B cell (primary cell): ENCODE measurements at places on chromosomes 4 and X. TPM values are rescaled to one million over a fixed set of nuclear protein-coding genes. Genes with fewer than 3 reads are reported as not detected.

DNA sequence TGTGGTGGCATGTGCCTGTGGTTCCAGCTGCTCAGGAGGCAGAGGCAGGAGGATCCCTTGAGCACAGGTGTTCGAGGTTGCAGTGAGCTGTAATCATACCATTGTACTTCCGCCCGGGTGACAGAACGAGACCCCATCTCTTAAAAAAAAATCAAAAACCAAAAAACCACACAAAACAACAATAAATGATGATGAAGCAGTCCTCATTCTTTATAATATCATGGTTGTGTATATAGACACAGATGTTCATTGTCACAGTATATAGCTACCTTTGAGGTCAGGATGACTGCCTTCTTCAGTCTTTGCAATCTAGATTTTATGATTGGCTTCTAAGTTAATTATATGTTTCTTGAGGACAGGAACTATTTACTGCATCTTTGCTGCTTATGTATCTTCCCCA, 37.0 kb downstream of the ZFX start:
- no peak overlapping the region for H3K4me3 ChIP-seq
- H3K36me3 ChIP-seq: peaks cover 12% of the 10 kb centered on the region
- no peak for DNase-seq
- H3K27me3 ChIP-seq: no peaks in the 10 kb centered on the region

The SH2D1A gene
- total RNA-seq: not detected in 2 replicates

- H3K36me3 ChIP-seq: no peaks in the 10 kb centered on the region
- no peak overlapping the region for H3K4me3 ChIP-seq
- H3K4me1 ChIP-seq: no peaks in the 10 kb centered on the region
- H3K27ac ChIP-seq: no peak overlapping the region
Observed at GRCh38 chr4:41060352-41061334, 153.7 kb downstream of the APBB2 start.

GRCh38 chrX:7711167-7711566, 131.8 kb upstream of the VCX start:
- no peaks in the 10 kb centered on the region for H3K27me3 ChIP-seq
- H3K36me3 ChIP-seq: no peaks in the 10 kb centered on the region
- H3K27ac ChIP-seq: no peak overlapping the region
- no peak overlapping the region for H3K4me3 ChIP-seq

GRCh38 chr4:105992641-105993305, 97.5 kb downstream of the NPNT start:
- H3K4me3 ChIP-seq: no peak overlapping the region
- no peak overlapping the region for H3K27ac ChIP-seq
- DNase-seq: no peak
- no peaks in the 10 kb centered on the region for H3K36me3 ChIP-seq
- H3K27me3 ChIP-seq: no peaks in the 10 kb centered on the region
- H3K4me1 ChIP-seq: no peaks in the 10 kb centered on the region

DNA sequence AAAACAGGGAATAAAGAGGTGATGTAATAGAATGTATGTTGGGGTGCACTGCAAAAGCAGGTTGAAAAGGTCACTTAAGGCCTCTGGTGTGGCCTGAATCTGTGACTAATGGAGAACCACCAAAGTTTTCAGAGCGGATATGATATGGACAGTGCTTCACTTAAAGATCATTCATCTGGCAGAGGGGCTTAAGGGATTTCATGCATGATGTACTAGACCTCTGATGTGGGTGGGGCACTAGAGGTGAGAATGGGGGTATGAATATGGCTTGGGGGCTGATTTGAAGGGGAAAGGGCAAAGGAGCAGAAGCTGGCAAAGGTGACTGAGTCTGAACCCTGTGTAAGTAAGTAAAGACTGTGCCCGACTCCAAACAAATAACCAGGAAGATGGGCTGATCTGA, 62.4 kb upstream of the MCF2 start:
- no peak for DNase-seq
- H3K36me3 ChIP-seq: no peaks in the 10 kb centered on the region
- peaks cover 7% of the 10 kb centered on the region for H3K4me1 ChIP-seq
- no peak overlapping the region for H3K27ac ChIP-seq
- no peaks in the 10 kb centered on the region for H3K27me3 ChIP-seq

GRCh38 chr4:188198982-188199792, 59.9 kb downstream of the TRIML1 start:
- H3K27ac ChIP-seq: no peak overlapping the region
- H3K27me3 ChIP-seq: no peaks in the 10 kb centered on the region
- no peaks in the 10 kb centered on the region for H3K4me1 ChIP-seq
- no peaks in the 10 kb centered on the region for H3K36me3 ChIP-seq

The ARMCX4 gene
- total RNA-seq: 6.7 and 8.2 TPM in 2 replicates

- no peaks in the 10 kb centered on the region for H3K4me1 ChIP-seq
- H3K27ac ChIP-seq: no peak overlapping the region
- no peak overlapping the region for H3K4me3 ChIP-seq
- no peaks in the 10 kb centered on the region for H3K27me3 ChIP-seq
Observed at GRCh38 chr4:66178906-66179305, 508.6 kb upstream of the EPHA5 start.

- DNase-seq: no peak
- H3K27me3 ChIP-seq: no peaks in the 10 kb centered on the region
- H3K27ac ChIP-seq: no peak overlapping the region
- no peak overlapping the region for H3K4me3 ChIP-seq
Observed at GRCh38 chr4:33184657-33185290, 2464.6 kb downstream of the PCDH7 start.

GRCh38 chr4:13983189-13983790, 355.8 kb upstream of the BOD1L1 start:
- no peak overlapping the region for H3K4me3 ChIP-seq
- H3K27ac ChIP-seq: no peak overlapping the region
- H3K27me3 ChIP-seq: no peaks in the 10 kb centered on the region
- no peaks in the 10 kb centered on the region for H3K36me3 ChIP-seq
- no peak for DNase-seq
